ENCODE measurements at places on chromosomes 7 and 10.

GRCh38 chr10:95435548-95436279 lies 125.5 kb downstream of the SORBS1 start:
- no peak for DNase-seq

DNA sequence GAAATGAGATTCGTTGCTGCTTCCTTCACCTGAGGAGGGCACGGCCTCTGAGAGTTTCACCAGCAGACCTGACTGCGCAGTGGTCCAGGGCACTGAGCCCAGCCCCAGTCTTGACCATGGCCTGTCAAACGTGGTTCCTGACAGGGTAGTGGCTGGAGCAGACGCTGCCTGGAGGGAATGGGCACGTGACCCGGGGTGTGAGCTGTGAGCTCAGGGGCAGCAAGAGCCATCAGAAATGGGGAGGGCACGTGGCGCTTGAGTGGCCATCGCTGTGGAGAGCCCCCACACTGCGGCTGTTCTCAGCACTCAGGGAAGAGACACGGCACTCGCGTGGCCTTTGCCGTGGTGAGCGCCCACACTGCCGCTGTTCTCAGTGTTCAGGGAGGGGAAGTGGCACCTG lies 12.0 kb downstream of the FAM20C start:
- DNase-seq = no peak

- no peak for DNase-seq
Measured at GRCh38 chr7:2640482-2640830, 8.7 kb downstream of the TTYH3 start.

DNA sequence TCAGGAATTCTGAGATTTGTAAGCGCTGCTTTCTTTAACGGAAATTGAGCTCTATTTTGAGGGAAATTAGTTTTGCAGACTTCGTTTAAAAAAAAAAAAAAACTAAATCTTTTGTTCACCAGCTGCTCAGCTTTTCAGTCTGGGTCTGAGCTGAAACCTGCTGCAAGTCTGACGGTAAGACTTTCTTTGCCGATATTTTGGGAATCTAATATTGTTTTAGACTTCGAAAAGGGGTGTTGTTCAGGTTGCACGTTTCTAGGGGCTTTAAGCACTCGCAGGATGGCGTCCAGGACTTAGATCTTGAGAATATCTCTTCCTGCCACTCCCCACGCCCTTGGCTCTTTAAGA lies 1.8 kb upstream of the MEOX2 start:
- no peak for DNase-seq

DNA sequence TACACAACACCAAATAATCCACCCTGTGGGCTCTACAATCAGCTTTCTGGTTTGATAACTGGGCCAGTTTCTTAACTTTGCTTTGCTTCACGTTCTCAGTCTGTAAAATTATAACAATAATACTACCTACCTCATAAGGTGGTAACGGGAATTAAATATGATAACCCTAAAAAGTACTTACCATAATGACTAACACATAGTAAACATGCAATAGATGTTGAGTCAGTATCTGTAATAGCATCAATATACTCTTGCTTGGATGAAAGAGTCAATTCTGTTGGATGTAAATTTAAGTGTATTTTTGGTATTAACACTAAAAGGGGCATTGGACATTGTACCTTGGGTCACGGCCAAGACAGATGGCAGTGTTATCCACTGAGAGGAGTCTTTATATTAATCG lies 160.5 kb downstream of the FOXP2 start:
- no peak for DNase-seq

DNA sequence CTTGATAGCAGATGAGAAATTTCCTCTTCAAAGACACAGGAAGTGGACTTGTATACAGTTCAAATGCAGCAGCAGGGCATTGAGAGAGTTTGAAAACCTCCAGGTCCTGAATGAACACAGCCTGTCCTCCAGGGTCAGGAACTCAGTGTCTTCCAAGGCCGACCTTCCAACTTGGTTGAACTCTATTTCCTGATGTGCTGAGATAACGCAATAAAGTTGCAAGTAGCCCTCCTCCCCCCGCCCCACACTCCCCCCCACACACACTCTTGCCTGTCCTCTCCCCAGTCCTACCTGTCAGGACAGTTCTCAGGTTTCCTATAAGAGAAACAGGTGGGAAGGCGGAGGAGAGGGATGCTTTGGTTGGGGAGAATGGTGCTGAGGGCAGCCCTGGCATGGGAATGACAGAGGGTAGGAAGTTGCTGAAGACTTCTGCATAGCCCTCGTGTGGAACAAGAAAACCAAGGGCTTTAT lies 90.0 kb downstream of the CCDC71L start:
- DNase-seq = no peak

- DNase-seq = no peak
Measured at GRCh38 chr10:32388258-32389027, 41.5 kb upstream of the EPC1 start.

DNA sequence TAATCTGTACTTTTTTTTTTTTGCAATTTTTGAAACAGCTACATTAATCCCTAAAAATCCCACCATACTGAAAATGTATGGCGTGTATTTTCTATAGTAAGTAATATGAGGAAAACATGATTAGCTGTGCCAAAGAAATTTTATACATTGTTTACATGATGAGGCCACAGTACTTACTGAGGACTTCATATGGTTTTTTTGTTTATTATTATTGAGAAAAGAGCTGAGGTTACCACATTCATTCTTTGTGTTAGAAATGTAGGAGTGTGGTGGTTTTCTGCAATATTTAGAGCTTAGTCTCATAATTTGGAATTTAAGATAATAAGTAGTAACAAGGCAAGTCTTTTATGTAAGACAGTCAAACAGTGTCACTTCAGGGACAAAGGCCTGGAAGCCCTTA lies 45.1 kb downstream of the SLC25A40 start:
- no peak for DNase-seq

DNA sequence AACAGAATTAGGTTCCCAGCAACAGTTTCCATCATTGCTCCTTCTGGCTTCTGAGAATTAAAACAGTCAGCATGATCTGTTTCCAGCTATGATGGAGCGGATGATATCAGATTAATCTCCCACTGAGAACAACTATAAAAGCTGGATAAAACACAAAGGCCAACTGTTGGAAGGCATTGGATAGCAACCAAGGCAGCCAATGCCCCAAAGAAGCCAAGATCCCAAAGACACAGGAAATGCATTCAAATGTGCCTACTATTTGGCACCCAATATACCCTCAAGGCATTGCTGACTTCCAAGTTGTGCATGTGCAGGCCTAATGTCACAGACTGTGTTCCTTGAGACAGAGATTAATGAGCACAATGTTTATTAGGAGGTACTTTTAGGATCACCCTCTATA lies 259.3 kb downstream of the ARHGAP12 start:
- DNase-seq = peak; percentile 49

DNA sequence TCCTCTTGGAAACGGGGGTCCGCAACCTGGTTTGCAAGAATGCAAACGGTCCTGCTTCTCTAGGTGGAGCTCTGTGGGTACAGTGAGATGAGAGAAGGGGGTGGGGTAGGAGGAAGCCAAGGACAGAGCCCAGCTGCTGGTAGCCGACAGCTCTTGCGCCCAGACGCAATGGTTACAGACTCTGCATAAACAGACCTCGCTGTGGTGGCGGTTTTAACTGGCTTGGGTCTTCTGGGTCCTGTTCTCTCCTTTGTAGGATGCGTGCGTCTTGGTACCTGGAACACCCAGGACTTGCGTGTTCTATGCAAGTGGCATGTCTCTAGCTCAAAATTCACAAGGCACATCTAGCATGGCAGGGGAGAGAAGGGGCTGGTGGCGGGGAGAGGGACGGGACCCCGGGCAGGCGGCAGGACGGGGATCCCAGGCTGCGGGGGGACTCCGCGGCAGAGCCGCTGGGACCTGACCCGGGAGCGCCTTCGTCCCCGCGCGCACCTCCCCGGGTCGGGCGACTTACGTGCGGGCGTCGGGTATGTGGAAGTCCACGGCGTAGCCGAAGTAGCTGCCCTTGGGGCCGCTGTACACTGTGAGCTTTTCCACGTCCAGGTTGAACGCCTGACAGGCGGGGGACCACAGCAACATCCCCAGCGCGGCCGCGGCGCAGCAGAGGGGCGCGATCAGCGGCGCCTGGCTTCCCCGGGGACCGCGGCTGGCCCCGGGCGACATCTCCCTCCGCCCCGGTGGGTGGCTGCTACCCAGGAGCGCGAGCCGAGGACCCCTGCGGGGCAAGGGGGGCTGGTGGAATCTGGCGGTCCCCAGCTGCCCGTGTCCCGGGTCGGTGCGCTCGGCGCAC lies 448 bp downstream of the ITGA8 start:
- DNase-seq = no peak

- no peak for DNase-seq
Measured at GRCh38 chr7:1193593-1194424, 33.8 kb upstream of the ZFAND2A start.

DNA sequence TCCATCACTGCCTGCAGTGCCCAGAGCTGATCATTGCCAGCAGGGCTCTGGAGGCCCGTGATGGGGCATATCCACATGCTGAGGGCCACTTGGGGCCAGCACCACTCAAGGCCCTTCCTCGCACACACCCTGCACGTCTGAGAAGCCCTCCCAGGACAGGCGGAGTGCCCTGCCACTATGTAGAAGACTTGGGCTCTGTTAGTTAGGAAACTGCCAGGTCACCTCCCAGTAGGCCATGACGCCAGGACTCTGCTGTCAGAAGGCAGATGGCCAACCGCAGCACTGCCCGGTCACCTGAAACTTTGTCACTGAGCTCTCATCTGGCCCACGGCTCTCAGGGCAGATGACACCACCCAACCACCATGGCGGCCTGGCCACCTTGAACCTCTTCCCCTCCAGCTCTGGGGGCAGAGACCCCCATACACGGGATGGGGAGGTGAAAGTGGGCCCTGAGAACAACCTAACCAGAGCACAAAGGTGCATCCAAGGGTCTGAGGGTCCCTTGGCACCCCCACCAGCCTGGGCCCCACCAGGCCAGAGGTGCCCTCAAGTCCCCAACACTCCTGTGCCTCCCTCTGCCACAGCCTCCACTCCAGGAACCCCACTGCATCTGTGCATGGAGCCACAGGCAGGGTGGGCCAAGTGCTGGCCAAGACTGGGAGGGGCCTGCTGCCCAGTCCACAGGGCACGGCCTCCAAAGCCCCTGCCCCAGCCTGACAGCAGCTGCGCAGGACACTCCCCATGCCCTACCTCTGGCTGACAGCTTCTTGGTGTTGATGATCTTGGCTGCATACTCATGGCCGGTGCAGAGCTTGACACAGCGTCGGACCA lies 41.8 kb downstream of the CAMK2B start:
- DNase-seq = no peak

DNA sequence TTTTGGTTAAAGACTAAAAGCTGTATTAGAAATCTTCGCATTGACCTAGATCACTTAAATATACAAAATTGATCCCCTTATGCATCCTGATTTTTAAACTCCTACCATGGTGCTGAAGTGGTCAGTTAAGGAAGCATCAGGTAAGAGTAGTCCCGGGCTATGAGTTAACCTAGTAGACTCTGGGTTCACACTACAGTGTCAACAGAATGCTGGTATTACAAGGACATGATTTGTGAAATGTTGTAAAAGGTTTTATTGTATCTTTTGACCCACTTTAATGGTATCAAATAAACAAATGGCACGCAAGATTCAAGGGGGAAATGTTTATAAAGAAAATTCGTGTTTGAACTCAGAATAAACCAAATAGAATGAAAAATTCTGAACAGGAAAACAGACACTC lies 36.8 kb downstream of the RTKN2 start:
- DNase-seq = no peak

DNA sequence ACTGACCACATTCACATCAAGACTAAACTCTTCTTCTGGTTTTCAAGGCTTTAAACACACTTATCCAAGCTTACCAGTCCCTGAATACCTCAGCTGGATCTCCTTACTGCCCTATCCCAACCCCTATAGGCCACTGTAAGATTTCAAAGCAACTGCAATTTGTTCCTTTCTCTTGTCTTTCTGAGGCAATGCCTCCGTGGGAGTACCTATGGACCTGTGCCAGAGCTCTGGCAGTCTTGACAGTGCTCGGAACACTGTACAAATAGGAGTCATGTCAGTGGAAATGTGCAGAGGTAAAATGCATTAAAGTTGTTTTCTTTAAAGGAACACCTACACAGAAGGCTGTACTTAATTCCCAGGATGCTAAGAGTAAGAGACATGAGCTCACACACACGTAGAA lies 124.7 kb downstream of the CNOT4 start:
- no peak for DNase-seq

GRCh38 chr10:86254081-86254480 lies 112.5 kb downstream of the GRID1 start:
- no peak for DNase-seq

DNA sequence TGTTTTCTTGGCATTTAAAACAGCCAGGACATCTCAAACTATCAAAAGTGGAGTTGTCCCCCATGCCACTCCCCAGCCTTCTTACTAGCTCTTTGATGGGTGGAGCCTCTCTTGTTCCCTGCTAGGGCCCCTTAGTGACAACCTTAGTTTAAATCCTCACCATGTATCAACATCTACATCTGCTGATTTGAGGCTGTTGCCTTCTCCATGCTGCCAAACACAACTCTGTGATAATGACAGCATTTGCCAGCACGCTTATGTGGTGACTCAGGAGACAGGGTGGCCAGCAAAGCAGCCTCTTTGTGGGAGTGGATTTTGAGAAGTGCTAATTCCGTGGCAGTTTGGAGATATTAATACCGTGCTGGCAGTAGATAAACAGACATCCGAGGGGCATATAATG lies 145.4 kb downstream of the LRRC4 start:
- DNase-seq = peak; percentile 54

DNA sequence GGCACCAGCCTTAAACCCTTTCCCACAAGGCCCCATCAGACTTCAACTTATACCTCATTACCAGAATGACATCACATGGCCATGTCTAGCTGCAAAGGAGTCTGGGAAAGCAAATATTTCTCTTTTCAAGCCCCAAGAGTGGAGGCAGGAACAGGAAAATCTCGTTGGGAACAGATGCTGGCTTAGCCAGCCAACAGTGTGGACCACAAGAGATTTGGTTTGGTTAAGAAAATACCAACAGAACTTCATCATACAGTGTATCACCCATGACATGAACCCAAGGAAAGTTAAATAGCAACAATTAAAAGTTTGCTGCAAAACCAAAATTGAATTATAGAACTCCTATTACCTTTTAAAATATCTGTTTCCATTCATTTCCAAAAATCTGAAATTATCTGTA lies 2.2 kb upstream of the MET start:
- no peak for DNase-seq

DNA sequence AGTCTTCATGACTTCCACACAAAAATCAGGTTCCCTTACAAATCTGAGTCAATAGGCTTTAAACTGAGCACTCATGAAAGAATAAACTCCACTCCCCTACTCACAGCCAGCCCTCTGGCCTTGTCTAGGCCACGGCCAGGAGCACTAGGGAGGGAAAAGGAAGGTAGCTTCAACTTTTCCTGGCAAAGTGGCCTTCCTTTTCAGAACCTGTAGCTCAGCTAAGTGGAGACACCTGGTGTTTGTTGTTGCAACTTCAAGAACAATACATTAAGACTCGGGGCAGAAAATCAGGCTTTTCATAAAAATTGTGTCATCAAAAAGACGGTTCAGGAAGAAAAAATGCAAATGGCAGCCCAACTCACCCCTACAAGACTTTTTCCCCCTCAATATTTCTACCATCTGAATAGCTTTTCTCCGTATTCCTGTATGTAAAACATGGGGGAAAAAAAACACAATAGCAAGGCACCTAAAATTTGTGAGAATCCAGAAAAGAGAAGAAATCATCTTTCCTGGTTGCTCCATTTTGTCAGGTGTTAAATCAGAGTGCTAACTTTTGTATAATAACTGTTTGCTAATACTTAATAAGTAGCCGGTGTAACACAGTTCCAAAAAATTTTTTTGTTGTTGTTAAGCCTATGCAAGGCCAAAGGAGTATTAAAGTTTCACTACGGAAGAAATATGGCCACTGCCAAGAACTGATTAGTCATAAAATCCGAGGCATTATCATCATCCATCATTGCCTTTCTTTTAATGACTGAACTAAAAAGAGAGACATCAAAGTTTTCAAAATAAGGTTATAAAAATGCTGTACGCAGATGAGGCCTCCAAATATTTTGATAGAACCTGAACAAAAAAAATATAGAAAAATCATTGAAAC lies 66.2 kb upstream of the ARID5B start:
- no peak for DNase-seq
